ENCODE measurements at places on chromosomes 5 and 9. TPM values are rescaled to one million over a fixed set of nuclear protein-coding genes. Genes with fewer than 3 reads are reported as not detected.

C9orf50 gene
- total RNA-seq: not detected

TMC1 gene
- 0.36 TPM for total RNA-seq

SLC1A1 gene
- total RNA-seq: 0.05 TPM

PRRX2 gene
- 6.3 TPM for total RNA-seq

GABRA6 gene
- total RNA-seq: not detected

GPR151 gene
- not detected for total RNA-seq

ARSI gene
- 18.6 TPM for total RNA-seq

- H3K27me3 ChIP-seq: no peaks in the 10 kb centered on the region
- H3K27ac ChIP-seq: no peak overlapping the region
- H3K4me1 ChIP-seq: peaks cover 42% of the 10 kb centered on the region
Observed at GRCh38 chr5:960551-960950, 48.1 kb upstream of the NKD2 start.

DNA sequence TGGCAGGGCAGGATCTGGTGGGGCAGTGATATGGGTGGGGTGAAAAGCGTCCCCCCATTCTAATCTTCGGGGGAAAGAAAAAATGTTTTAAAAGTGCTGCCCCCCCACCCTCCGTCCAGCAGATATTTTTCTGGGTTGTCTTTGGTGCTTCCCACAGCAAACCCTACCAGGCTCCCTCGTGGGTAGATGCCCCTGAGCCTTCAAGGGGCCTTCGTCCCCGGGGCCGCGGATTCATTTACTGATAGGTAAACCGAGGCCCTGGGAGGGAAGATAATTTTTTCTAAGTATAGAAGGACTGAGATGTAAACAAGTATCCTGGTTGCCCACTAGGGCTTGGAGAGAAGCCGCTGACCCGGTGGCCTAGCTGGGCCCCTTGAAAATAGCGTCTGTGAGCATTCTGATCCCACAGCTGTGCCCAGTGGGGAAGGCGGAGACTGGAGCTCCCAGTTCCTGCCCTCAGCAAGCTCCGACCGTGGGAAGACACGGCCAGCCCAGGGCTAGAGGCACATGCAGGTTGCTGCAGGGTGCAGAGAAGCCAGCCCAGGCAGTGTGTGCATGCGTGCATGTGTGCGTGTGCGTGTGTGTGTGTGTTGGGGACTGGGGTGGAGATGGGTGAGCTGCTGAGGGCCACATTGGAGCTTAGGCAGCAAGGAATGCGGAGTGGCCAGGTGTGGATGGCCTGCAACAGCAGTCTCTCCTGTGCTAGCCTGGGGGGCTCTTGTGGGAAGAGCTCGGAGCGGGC lies 6.0 kb upstream of the RXRA start:
- DNase-seq: no peak
- no peak overlapping the region for H3K27ac ChIP-seq
- H3K36me3 ChIP-seq: no peaks in the 10 kb centered on the region
- no peak overlapping the region for H3K4me3 ChIP-seq

DNA sequence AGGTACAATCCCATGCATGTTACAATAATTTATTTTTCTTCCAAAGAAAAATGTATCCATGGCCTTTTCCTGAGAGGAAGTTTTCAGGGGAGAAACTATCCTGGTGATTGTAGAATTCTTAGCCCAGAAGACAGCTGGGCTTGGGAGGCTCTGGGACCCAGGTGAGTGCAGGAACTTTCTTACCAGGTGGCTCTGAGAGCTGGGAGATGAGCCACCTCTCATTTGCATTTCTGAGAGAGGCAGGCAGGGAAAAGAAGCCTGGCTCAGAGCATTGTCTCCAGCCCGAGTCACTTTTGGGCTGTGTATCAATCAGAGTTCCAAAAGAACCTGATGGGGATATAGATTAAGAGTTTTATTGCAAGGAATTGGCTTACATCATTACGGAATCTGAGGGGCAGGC lies 52.7 kb downstream of the ALG2 start:
- DNase-seq: no peak
- H3K27ac ChIP-seq: no peak overlapping the region
- H3K27me3 ChIP-seq: no peaks in the 10 kb centered on the region
- no peaks in the 10 kb centered on the region for H3K36me3 ChIP-seq

DNA sequence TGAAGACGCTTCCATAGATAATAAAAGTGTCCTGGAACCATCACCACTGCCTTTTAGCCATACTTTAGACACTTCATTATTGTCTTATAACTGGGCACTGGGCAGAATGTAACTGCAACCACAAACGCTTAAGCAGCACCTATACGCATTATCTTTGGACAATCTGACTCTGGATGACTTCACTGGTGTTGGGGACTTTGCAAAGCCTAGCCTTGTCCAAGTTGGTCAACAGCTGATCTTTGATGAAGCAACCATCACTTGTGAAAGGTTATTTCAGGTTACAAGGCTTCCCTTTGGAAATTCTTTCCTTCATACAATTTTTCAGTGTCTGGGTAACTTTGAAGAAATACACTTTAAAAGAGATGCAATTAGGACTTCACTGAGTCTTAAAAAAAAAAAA lies 77.8 kb upstream of the ZNF462 start:
- DNase-seq: no peak
- no peaks in the 10 kb centered on the region for H3K4me1 ChIP-seq
- H3K36me3 ChIP-seq: no peaks in the 10 kb centered on the region
- no peaks in the 10 kb centered on the region for H3K27me3 ChIP-seq
- no peak overlapping the region for H3K4me3 ChIP-seq
- H3K27ac ChIP-seq: no peak overlapping the region

DNA sequence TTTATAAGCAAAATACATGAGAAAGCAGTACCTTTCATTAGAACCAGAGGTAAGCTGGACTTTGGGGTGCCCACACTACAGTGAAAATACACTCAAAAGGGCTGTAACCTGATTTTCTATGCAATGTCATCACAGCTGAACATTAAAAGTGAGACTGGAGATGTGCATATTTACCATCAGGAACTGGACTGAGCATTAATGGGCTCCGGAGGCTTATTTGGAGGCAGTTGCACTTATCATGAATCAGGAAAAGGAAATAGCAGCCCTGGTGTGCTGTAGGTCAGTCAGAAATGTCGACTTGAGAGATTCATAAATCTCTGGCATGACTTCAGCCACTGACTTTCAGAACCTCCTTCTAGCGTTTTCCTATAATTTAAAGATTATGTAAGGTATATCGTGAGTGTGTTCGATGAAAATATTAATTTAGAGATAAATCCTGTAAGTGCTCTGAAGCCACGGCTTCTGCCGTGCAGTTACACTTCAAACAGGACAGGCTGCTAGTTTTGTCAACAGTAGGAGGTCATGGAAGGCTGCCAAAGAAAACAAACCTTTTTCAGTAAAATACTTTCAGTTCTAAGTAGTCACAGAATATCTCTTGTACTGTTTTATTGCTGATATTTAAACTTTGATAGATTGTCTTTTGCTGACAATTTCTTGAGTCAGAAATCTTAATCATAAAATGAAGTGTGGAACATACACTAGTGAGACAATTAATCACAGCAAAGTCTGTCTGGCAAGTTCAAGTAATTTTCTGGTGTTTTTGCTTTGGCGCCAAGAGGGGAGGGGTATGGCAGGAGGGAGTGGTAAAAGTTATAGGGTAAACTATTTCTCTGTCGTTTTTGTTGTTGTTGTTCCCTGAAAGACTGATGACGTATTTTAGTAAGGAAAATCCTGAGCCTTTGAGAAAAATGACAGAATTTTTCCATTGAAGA lies 939.7 kb downstream of the NR2F1-AS1 start:
- H3K27ac ChIP-seq: peak overlapping the region; percentile 100
- no peaks in the 10 kb centered on the region for H3K27me3 ChIP-seq
- no peaks in the 10 kb centered on the region for H3K36me3 ChIP-seq
- peak; percentile 68 for DNase-seq
- H3K4me3 ChIP-seq: peak overlapping the region; percentile 29

GRCh38 chr9:134534661-134535080 lies 106.9 kb upstream of the COL5A1 start:
- no peaks in the 10 kb centered on the region for H3K27me3 ChIP-seq
- H3K36me3 ChIP-seq: no peaks in the 10 kb centered on the region
- H3K4me3 ChIP-seq: no peak overlapping the region
- H3K4me1 ChIP-seq: no peaks in the 10 kb centered on the region
- DNase-seq: no peak

GRCh38 chr9:130196643-130197042 lies 24.4 kb downstream of the NCS1 start:
- no peaks in the 10 kb centered on the region for H3K27me3 ChIP-seq
- H3K4me3 ChIP-seq: no peak overlapping the region
- DNase-seq: no peak
- no peak overlapping the region for H3K27ac ChIP-seq
- peaks cover 4% of the 10 kb centered on the region for H3K4me1 ChIP-seq

GRCh38 chr9:87292449-87293191 lies 205.0 kb upstream of the DAPK1 start:
- no peak overlapping the region for H3K27ac ChIP-seq
- H3K4me3 ChIP-seq: no peak overlapping the region
- no peaks in the 10 kb centered on the region for H3K36me3 ChIP-seq
- DNase-seq: no peak
- no peaks in the 10 kb centered on the region for H3K4me1 ChIP-seq
- H3K27me3 ChIP-seq: no peaks in the 10 kb centered on the region

GRCh38 chr5:114054594-114054993 lies 307.3 kb upstream of the KCNN2 start:
- no peak for DNase-seq
- no peaks in the 10 kb centered on the region for H3K36me3 ChIP-seq
- no peak overlapping the region for H3K27ac ChIP-seq

GRCh38 chr9:122286764-122287163 lies 22.1 kb downstream of the MRRF start:
- H3K4me3 ChIP-seq: no peak overlapping the region
- DNase-seq: no peak
- H3K27me3 ChIP-seq: no peaks in the 10 kb centered on the region
- peaks cover 8% of the 10 kb centered on the region for H3K36me3 ChIP-seq
- no peaks in the 10 kb centered on the region for H3K4me1 ChIP-seq

GRCh38 chr5:177612215-177612673 lies 12.3 kb downstream of the B4GALT7 start:
- no peaks in the 10 kb centered on the region for H3K4me1 ChIP-seq
- H3K4me3 ChIP-seq: no peak overlapping the region
- no peak for DNase-seq
- H3K36me3 ChIP-seq: no peaks in the 10 kb centered on the region

Measured in Panc1 (cell line).